Heart right ventricle (tissue), 16 donors: ENCODE measurements at places on chromosomes 11 and 22. TPM values are rescaled to one million over a fixed set of nuclear protein-coding genes. Genes with fewer than 3 reads are reported as not detected.

The GALNT18 gene
- 28.8 TPM for polyA plus RNA-seq

The MPPED2 gene
- polyA plus RNA-seq: 2.2 TPM

The NELL1 gene
- not detected for polyA plus RNA-seq

The SRPRA gene
- 80.2 TPM for polyA plus RNA-seq

The ACRV1 gene
- not detected for polyA plus RNA-seq

The YPEL4 gene
- polyA plus RNA-seq: 0.43 TPM

The FIBIN gene
- polyA plus RNA-seq: 5.1 TPM

The C11orf91 gene
- 0.17 TPM for polyA plus RNA-seq
